Effector memory CD4-positive, alpha-beta T cell (primary cell): ENCODE measurements at places on chromosomes 11 and 22.

GRCh38 chr11:70192666-70193410 is 10.3 kb upstream of the FADD start:
- no peak for DNase-seq

GRCh38 chr11:64841592-64842365 is 2.7 kb downstream of the CDC42BPG start:
- DNase-seq = no peak

GRCh38 chr11:61829806-61830205 is 1.7 kb downstream of the FADS2 start:
- no peak for DNase-seq

- no peak for DNase-seq
Observed at GRCh38 chr11:76824083-76824939, 36.4 kb upstream of the ACER3 start.

GRCh38 chr11:62665599-62666258 is 617 bp downstream of the CSKMT start:
- peak; percentile 39 for DNase-seq

- no peak for DNase-seq
Observed at GRCh38 chr22:35399114-35399677, 744 bp upstream of the MCM5 start.

DNA sequence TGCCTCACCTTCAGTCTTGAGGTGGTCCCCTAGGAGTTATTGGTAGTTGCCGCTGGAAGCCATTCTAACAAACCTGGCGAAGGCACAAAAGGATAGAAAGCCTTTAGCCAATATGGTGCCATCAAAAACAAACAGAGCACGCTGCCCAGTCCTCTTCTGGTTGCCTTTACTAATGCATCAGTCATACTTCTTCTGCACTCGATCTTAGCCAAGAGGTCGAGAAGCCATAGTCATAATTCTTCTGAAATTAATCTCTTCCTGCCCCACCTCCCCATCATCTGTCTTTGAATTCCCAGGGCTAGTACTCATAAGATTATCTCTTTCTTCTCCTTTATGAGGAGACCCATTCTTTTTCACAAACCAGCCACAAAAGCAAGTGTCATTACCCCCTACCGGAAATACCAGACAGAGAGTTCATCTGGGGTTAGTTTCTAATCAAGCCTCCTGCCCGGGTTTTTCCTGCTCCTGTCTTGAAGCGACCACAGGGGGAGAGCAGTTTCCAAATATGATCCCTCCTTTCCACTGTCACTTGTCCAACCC is 21.4 kb upstream of the EHF start:
- no peak for DNase-seq

DNA sequence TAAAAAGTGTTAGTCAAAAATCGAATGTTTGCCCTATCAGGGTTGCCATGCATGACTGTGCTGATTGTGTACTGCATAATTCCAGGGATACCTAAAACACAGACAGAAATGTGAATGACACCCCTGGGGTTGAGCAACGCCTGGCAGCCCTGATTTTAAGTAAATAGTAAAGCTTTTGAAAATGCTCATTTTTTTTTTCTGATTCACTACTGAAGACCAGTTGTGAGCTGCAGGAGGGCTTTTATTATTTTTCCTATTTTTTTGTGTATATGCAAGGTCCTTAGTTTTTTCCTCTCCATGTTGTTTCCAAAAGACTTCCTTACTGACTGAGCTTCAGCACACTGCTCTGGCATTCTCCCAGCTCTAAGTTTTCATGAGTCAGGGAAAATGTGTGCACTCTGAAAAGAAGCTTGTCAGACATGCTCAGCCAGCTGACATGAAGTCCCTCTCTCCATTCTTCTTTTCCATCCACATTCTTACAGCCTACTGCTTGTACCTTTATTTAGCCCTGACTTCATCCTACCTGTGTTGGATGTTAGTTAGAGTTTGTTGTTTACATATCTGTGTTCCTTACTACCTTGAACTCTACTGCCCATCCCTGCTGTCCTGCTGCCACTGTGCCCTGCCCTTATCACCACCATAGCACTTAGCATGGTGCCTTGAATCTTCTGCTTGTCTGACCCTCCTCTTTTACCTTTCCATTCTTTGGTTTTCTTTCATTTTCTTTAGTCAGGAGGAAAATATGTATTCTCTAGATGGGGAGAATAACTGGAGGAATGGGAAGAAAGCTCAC is 79.5 kb downstream of the HORMAD2 start:
- no peak for DNase-seq

GRCh38 chr22:21764038-21764804 is 28.6 kb upstream of the YPEL1 start:
- no peak for DNase-seq

GRCh38 chr11:121038648-121039409 is 14.9 kb downstream of the TBCEL start:
- no peak for DNase-seq

DNA sequence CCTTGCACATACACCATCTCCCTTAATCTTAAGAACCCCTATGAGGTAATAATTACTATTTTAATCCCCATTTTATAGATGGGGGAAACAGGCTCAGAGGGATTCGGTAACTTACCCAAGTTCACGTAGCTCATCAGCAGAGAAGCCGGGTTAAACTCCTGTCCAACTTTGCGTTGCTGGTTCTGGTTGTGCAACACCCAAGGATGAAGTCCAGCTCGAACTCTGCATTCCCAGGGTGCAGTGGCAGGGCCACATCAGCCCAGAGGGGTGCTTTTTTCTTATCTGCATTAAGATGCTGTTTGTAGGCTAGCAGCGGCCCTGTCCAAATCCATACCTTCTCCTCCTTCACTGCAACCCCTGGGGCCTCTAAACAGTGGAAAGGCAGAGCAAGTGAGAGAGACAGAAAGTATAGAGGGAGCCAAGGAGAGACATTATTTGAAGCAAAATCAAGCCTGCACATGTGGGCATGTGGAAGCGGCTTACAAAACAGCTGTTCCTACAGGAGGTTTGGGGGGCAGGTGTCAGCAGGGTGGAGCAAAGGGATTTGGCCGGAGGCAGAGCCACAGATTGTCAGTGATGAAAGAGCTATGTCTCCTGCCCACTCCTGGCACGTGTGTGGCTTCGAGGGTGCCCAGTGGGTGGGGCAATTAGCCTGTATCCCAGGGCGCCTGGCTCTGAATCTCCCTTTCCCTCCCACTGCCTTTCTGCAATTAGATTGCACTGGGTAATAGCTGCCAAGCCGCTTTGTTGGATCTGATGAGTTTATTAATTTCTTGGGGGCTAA is 129.5 kb upstream of the TBCEL start:
- no peak for DNase-seq

DNA sequence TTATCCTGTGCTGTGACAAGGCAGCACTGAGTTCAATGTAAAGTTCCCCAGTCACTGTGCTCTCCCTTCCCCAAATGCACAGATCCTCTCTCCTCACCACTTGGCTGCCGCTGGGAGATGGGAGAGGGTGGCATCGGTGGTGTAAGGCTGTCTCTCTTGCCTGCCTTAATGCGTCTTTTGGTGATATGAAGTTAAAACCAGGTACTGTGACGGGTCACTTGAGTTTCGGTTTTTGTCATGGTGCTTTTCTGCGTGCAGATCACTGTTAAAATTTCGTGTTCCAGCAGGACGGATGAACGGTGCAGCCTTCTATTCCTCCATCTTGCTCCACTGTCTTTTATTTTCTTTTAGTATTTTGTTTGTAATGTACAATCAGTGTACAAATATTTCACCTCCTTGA is 18.6 kb downstream of the GLB1L2 start:
- DNase-seq = no peak

GRCh38 chr22:45886540-45886939 is 90.4 kb downstream of the WNT7B start:
- DNase-seq = no peak

- DNase-seq = no peak
Observed at GRCh38 chr11:110856996-110857812, 145.0 kb upstream of the ARHGAP20 start.

DNA sequence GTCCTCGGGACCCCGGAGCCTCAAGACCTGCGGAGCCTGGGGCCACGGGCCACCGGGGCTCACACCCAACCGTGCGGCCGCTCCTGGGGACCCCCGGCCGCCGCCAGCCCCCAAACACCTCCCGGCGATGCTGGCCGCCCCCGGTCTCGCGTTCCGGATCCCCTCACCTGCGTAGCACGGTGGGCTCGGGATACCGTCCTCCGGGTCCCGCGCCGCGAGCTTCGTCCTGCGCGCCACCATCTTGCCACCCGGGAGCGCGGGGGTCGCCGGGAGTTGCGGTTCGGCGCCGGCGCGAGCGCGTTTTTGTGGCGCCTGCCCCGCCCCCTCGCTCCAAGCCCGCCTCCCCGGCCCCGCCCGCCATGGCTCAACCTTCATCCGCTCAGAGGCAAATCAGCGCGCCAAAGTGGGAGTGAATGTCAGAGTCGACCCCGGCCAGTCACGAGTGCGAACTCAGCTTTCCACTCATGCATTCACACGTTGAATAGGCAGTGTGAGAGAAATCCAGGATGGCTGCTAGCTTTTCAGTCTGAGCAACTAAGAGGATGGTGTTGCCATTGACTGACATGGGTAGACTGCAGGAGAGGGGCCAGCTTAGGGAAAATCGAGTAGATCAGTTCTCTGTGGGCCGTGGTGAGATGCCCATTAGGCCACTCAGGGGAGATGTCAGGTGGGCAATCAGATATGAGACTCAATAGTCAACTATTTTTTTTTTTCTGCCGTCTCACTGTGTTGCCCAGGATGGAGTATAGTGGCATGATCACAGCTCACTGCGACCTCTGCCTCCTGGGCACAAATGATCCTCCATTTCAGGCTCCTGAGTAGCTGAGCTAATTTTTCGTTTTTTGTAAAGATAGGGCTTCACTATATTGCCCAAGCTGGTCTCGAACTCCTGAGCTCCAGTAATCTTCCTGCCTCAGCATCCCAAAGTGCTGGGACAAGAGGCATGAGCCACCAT is 28.3 kb downstream of the SERHL2 start:
- DNase-seq = peak; percentile 70

GRCh38 chr11:27274854-27275395 is 88.1 kb downstream of the CCDC34 start:
- DNase-seq = no peak

DNA sequence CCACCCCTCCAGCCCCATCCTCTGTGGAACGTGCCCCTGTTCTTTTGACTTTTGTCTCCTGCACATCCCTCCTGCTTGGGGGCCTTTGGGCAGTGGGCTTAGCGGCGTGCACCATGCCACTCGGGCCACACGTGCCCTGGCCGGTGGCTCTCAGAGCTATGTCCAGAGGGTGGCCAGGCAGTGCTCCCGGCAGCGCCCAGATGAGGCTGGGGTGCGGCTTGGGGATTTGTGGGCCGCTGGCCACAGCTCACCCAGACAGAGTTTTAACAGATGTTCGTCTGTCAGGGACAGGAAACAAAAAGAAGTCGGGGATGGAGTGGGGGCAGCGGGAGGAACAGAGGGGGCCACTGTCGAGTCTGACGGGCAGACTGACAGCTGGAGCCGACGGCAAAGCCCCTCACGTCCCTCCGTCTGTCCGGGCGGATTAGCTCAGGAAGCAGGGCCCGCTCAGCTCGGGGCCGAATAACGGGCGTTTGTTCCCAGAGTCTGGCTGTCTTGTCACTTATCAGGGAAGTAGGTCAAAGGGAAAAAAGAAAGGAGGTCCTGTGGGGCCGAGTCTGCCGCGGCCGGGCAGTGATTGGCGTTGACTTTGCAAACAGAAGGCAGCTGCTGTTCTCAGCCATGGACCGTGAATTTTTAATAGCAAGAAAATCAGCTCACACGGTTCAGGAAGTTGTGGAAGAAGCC is 61.6 kb downstream of the LRP5 start:
- no peak for DNase-seq

DNA sequence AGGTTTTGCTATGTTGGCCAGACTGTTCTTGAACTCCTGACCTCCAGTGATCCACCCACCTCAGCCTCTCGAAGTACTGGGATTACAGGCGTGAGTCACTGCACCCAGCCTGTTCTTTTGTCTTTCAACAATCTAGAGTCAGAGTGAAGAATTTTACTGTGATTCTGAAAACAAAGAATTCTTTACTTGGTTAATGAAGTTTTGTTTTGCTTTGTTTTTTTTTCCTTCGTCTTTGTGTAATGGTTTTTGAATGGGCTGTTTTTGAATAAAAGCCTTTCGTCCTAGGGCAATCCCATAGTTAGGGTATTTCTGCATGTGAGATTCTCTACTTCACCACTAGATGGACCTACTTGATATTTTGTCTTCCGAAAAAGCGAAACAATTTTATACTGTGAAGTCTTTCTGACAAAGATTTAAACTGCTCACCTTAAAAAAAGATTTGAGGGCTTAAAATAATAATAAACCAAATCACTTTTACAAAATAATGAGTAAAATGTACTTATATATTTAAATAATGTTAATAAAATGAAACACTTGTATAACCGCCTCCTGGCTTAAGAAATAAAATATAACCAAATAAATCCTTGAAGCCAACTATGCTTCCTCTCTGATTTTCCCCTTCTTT is 43.4 kb upstream of the SC5D start:
- no peak for DNase-seq

GRCh38 chr11:115477410-115477809 is 26.8 kb downstream of the CADM1 start:
- no peak for DNase-seq

- no peak for DNase-seq
Observed at GRCh38 chr22:31350410-31350863, 4.3 kb upstream of the PATZ1 start.

DNA sequence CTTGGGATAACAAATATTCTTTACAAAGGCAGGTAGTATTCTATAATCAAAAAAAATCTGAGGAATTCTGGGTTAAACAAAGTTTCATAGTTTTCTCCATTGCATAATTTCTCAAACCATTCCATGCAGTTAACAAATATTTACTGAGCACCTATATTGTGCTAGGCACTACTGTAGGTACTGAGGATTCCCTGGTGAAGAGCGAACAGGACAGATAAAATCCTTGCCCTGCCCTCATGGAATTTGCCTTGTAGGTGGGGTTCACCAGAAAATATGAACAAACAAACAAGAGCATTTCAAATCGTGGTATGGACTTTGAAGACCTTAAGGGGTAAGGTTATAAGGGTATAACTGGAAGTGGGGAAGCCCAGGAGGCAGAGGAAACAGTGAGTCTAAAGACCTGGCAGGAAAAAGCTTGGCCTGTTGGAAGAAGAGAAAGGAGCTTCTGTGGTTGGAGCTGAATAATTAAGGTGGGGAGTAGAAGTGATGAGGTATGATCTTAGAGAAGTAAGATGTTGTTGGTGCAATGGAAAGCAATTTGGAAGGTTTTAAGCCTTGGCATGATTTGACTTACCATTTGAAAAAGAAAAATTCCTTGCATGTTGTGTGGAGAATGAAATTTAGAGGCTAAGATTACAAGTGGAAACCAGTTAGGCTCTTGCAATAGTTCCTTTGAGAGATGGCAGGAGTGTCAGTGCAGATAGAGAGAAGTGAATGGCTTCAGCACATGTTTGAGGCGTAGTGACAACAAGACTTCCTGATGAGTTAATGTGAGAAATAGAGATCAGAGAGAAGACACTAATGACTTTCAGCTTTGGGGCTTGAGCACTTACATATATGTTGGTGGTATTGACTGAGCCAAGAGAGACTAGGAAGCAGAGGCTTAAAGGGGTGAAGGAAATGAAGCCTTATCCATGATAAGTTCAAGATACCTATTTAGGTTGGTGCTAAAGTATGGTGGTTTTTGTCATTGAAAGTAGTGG is 55.7 kb upstream of the PICALM start:
- DNase-seq = no peak

- DNase-seq = no peak
Observed at GRCh38 chr22:27620367-27621154, 181.0 kb downstream of the MN1 start.
